ENCODE measurements at places on chromosomes 6 and 20.

DNA sequence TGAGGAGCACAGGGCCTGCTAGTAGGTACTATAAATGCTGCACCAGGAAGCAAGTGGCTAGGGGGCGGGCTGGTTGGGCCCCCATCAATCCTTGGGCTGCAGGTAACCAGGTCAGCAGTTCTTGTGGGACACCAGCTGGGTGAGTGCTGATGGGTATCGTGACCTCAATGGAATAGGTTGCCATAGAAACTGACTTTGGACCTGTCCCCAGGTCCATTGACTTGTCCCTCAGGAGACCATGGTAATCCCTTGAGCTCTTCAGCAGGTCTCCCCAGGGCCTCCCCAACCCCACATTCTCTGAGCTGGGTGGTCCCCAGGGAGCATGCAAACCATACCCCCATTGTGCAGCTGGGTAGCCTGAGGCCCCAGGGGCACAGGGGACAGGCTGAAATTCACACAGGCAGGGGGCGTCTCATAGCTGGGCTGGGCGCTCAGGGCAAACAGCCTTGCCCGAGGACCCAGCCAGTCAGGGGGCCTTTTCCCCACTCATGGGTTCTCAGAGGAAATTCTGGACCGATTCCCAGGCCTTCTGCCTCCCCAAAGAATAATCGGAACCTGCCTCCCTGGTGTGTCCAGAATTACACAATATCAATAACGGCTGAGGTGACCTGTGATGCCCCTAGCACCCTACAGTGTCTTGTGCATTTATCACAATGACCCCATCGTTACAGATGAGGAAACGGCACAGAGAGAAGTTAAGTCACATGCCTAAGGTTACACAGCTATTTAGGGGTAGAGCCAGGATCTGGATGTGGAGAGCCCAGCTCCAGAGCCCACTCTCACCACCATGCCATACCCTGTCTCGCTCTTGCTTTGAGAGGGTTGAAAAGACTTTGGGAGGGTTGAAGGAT, 35.9 kb downstream of the SRC start:
- no peak for DNase-seq

GRCh38 chr6:108211671-108212070, 45.8 kb downstream of the NR2E1 start:
- DNase-seq, result no peak

- no peak for DNase-seq
Observed at GRCh38 chr6:53718597-53719460, 53.3 kb upstream of the KLHL31 start.

DNA sequence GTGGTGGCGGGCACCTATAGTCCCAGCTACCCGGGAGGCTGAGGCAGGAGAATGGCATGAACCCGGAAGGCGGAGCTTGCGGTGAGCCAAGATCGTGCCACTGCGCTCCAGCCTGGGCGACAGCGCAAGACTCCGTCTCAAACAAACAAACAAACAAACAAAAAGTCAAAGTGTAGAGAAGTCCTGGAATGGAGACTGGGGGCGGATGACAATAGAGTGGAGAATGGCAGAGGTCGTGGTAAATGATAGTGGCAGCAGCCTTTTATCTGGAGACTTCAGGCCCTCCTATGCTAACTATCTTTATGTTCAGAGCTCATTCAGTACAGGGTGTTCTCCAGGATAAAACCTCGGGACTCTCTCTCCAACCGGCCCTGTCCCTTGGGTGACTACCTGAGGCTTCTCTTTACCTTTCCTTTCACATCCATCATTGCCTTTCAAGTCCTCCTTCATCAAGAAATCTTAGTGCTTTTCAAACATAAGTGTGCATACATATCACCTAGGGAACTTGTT, 1.4 kb upstream of the FKBPL start:
- no peak for DNase-seq

DNA sequence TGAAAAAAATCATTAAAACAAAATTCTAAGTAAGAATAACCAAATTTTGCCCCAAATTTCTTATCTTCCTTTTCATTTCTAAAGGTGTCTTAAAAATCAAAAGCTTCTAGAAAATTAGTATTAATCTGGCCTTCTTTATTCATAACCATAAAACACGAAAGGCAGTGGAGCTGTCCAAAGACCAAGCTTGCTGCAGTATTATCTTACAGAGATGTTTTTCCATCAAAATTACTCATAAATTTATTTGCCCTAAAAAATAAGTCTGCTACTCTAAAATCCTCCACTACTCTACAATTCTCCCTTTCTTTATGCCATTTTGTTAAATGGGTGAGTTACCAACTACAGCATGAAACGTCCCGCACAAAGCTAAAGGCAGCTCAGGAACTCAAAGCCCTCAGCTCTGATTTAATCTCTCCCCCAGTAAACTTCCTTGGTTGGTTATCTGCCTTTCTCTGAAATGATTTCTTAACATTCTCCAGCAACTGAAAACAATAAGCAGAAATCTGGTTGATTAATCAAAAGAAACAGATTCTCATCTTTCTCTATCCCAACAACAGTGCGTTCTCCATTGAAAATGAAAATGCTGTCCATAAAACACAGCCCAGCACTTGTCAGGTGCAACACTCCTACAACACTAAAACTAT, 2.1 kb downstream of the USP49 start:
- DNase-seq, result no peak
